Urothelium cell line (cell line): ENCODE measurements at places on chromosomes 5 and 9.
A peak's percentile ranks its signal among the peaks of the same experiment; 100 is the strongest.

DNA sequence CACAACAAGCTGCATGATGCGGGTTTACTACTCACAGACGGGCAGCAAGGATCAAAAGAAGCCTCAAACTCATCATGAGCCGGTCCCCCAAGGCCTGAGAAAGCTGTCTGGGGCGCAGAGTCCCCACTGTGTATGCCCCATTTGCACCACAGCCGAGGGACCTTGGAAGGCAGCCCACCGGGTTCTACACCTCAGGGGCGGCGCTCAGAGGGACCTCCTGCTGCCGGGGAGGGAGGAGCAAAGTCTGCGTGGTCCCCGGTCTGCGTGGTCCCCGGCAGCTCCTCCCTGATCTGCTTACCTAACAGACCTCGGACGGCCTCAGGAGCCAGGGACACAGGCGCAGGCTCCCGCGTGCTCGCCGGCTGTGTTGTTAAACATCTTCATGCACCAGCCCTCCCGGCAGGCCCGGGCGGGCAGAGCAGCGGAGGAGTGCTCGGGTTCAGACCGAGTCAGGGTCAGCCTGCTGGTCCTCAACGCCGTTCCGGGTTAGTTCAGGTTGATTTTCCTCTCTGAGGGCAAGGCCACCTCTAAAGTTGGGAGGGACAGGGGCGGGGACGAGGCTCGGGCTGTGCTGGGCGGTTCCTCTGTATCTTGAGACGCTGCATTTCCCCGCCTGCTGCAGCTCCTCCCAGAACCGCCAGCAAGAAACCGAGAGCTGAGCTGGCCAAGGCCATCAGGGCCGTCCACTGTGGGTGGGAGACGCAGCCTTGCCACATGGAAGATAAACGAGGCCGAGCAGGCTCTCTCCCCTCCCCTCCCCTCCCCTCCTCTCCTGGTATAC is 74.6 kb downstream of the MRPL36 start:
- DNase-seq, result peak; percentile 79

DNA sequence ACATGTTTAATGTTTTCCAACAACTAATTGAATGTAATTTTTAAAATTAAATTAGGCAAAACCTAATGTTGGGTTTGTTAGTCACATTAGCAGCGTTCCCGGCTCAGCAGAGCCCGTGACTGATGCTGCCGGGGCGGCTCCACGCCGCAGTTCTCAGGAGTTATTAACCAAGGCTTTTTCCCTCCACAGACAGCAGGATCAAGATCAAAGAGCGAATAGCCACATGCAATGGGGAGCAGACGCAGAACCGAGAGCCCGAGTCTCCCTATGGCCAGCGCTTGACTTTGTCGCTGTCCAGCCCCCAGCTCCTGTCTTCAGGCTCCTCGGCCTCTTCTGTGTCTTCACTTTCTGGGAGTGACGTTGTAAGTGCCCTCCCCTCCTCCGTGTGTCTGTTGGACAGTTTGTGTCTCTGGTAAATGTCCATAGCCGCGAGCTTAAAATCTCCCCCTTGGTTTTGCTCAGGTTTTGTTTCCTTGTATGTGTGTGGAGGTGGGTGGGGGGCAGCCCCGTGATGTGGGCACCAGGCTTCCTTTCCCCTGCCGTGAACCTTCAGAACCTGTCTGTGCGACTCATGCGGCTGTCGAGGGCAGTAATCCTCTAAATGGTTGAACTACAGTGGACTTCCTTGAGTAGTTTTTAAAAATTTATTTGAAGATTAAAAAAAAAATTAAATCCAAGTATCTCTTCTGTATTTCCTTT is 37.1 kb downstream of the TENT4A start:
- no peak for DNase-seq

DNA sequence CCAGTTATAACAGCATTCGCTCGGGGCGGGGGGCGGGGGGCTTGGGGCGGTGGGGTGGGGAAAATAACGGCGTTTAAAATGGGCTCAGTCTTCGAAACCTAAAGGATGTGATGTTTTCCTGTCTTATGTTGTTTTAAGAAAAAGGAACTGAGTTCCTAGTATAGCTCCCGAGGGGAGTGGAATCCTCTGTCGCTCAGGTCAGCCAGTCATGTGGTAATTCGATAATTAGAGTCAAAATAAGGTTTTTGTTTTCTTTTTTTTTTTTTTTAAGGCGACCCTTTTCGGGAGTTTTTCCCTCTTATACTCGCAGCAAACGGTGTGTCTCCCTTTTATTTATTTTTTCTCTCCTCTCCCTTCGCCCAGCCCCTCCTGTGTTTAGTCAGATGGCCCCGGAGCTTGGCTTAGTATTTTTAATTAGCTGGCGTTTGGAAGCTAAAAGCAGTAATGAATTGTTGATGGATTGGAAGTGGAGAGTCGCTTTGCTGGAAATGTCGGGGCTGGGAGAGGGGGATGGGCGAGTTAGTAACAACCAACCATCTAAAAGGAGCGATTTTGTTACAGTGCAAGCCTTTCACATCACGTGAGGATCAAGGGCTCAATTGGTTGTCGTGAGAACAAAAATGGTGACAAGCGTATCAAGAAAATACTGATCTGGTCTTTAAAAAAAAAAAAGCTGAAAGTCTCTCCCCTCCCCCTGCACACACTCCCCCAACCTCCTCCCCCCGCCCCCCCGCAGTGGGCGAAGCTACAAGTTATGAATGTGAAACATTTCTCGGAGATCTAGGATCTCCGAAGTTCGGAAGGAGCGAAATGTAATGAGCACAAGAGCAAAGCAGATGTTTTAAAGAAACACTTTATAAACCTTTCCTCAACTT is 714 bp upstream of the ZNF608 start:
- DNase-seq, result peak; percentile 53

- no peak for DNase-seq
These were observed 19.5 kb downstream of the ERAP1 start for GRCh38 chr5:96788112-96788749.

GRCh38 chr9:88187631-88188030 is 49.4 kb upstream of the SPATA31C2 start:
- no peak for DNase-seq

GRCh38 chr5:179230061-179230461 is 115.2 kb downstream of the ADAMTS2 start:
- no peak for DNase-seq

GRCh38 chr5:18526792-18527405 is 892.6 kb downstream of the TAF11L14 start:
- no peak for DNase-seq

- DNase-seq, result no peak
These were observed 71.0 kb downstream of the C5orf15 start for GRCh38 chr5:133897431-133897830.

DNA sequence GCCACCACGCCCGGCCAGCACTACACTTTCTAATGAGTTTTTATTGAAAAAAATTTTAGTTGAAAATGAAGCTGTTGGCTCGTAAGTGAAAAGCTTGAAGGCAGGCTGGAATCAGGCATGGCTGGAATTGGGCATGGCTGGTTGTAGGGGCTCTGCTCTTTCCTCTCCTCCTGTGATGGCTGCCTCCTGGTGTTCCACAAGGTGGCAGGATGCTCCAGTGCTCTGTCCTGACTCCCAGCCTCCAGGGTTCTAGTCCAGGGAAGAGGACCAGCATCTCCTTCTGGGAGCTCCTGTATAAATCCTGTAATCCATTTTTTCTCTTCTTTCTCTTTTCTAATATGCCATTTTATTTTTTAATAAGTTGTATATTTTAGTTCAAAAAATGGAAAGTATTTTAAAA is 57.2 kb upstream of the DHFR start:
- DNase-seq, result peak; percentile 53

- DNase-seq, result no peak
These were observed 6.9 kb upstream of the TRIO start for GRCh38 chr5:14136228-14136627.

DNA sequence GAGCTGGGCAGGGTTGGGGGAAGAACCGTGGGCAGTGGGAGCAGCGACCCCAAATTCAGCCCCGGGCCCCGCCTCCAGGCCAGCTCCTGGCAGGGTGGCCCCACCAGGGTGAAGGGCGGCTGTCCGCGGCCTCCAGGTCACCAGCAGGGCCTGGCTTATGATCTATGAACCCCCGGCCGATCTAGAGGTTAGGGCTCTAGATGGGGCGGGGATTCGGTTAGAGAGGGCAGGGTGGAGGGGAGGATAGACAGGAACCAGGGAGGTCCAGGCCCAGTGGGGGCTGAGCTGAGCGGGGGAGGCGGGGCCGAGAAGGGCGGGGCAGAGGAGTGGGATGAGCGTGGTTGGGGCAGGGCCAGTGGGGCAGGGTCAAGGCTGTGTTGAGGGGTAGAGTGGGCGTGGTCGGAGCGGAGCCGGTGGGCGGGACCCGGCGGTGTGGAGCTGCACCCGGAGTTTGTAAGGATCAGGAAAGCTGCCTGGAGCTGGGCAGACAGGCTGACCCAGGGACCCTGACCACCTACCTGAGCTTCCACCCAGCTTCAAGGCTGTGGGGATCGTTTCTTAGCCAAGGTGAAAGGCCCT is 29.3 kb upstream of the OBP2B start:
- no peak for DNase-seq

GRCh38 chr9:123253204-123253603 is 15.2 kb downstream of the STRBP start:
- no peak for DNase-seq

DNA sequence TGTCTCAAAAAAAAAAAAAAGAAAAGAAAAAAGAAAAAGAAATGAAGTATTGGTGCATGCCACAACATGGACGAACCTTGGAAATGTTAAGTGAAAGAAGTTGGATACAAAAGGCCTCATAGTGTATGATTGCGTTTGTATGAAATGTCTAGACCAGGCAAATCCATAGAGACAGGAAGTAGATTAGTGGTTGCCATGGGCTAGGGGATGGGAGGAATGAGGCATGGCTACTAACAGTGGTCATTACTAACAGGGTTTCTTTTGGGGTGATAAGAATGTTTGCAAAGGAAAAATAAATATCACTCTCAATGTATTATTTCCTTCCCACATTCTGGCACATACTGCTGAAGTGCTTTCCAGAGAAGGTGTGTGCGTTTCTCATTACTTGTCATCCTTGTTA is 44.1 kb downstream of the UGCG start:
- DNase-seq, result no peak
